NCI-H1092 treated with DMSO at 0.1 percent for 48 hours (cell line): ENCODE measurements at places on chromosomes 5 and 9.

DNA sequence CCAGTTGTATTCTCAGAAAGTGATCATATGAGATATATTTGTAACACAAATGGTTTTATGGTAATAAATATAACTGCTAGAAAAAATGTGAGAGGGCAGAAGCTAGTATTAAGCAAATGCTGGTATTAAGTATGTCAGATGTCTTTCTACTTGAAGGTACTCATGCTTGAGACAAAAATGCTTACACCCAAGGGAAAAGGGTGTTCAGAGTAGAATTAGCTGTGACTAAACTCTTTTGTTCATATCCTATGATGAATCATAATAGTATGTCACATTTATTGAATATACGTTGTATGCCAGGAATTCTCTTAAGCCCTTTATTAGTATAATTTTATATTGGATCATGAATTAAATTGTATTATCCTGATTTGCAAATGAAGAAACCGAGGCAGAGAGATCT lies 2.2 kb downstream of the ADGRV1 start:
- DNase-seq, result no peak

DNA sequence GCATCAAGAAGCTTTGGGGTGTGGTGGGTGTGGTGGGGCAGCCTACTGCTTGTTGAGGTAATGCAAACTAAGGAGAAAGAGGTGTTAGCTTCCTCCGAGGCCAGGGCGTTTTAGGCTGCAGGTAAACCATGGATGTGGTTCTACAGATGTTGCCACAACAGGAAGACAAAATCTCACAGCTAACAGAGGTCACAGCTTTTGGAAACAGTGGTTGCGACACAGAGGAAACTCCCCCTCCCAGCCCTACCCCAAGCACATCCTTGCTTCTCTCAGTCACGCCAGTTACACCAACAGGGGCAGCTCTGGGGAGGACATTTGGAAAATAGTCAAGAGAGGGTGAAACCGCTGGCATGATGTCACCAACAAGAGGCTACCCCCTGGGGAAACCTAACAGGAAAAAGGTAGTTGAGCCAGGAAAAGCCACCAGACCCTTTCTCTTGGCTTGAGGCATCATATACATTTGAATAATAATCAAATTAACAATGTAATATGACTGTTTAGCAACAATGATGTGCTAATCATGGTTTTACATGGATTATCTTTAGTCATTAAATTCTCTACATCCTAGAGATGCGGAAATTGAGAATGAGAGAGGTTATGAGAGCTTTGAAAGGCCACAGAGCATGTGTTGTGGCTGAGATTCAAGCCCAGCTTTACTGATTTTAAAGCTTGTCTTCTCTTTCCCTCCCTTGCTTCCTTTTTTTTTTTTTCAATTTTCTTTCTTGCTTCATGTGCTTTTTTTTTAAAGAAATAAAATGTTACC lies 82.2 kb upstream of the IL12B start:
- DNase-seq, result no peak

DNA sequence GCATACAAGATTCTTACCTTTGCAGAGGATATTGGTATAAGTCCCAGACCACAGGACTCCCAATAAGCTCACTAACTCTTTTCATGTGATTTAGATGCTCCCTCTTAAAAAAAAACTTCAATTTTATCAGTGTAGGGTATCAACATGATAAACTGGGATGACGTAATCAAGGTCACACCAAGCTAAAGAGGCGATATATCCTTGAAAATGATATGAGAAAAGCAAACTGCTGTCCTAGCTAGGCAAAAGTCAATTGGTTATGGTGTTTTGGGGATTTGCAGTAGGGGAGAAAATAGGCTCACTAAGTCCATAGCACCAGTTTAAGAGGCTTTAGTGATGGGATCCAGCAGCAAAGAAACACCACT lies 354.4 kb downstream of the DIRAS2 start:
- no peak for DNase-seq

- no peak for DNase-seq
Observed at GRCh38 chr5:57332361-57332760, 150.2 kb downstream of the ACTBL2 start.

- DNase-seq, result no peak
Observed at GRCh38 chr9:87642330-87643106, 83.4 kb upstream of the CTSL start.

DNA sequence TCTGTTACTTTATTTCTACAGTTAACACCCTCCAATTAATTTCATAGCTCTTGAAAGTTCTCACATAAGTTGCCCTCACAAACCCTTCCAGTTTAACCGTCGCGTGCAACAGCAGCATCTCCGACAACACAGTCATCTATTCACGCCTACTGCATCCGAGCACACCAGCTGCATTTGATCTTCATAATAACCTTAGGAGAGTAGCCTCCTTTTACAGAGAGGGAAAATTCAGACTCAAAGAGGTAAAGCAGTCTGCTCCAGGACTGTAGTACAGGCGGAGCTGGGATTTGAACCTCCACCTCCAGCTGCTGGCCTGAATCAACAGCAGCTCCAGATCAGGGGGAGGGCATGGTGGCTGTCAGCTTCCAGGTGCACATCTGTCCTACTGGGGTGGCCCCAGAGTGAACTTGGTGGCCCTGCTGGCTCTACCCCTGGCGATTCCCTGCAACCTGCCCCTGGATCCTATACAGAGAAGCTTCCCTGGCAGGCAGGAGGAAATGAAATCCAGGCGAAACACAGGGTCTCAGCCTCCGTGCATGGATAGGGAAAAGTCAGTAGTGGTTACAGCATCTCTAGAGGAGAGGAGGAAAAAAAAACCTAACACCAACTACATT lies 71.6 kb upstream of the UNC5A start:
- no peak for DNase-seq

- no peak for DNase-seq
Observed at GRCh38 chr5:82255844-82256243, 22.3 kb downstream of the RPS23 start.

DNA sequence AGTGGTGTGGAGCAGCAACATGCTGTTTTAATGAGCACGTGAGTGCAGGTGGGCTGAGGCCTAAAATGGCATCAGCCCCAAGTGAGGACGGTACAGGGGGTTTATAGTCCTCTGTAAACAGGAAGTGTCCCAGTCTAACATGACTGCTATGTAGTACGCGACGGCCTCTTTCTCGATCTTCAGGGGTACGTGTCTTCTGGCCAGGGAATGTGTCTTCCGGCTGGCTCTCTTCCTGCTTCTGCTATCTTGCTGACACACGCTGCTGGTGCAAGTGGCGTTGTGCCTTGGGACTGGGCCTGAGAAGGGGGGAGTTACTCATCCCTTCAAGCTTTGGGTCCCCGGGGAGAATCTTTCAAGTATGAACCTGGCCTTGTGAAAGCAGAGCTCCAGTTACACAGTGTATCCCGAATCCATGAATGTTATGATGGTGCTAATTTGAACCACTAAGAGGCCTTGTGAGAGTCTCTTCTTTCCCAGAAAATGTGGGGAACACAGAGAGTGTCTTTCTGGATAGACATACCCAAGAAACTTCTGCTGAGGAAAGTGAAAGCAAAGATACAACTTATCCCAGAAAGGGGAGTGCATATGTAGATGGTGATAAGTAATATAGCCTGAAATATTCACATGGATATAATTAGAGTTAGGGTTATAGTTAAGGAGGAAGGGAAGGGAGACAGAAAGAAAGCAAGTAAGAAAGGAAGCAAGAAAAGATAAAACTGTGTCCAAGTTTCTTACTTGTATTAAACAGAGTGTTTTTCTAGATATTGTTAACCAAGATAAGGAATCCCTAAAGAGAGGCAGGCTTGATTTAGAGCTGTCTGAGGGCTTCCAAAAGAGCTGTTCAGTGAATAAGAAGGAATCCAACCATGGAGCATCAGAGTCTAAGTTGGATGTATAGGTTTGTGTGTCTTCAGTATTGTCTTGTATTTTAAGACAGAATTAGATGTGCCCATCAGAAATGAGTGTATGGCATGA lies 35.5 kb upstream of the ANXA2R start:
- DNase-seq, result no peak

GRCh38 chr9:33124751-33125381 lies 42.3 kb downstream of the B4GALT1 start:
- DNase-seq, result no peak

GRCh38 chr5:107779437-107779836 lies 108.7 kb upstream of the EFNA5 start:
- DNase-seq, result no peak

DNA sequence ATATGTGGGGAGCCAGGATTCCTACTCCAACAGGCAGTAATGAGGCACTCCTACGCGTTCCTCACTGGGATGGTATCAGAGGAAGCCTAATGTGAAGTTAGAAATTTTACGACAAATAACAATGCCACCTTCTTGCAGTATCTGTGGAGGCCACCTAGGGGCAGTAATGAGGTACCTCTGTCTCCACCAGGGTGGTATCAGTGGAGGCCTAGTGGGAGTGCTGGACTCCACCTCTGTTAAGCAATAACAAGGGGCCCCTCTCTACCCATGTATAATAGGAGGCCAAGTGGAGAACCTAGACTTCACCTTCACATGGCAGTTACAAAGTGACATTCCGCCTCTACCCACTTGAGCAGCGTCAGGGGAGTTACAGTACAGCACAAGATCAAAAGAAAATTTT lies 147.9 kb downstream of the PLPPR1 start:
- no peak for DNase-seq

- no peak for DNase-seq
Observed at GRCh38 chr5:28975508-28975907, 1937.1 kb upstream of the CDH9 start.

- peak; percentile 22 for DNase-seq
Observed at GRCh38 chr9:126915281-126915816, 767 bp downstream of the RALGPS1 start.

DNA sequence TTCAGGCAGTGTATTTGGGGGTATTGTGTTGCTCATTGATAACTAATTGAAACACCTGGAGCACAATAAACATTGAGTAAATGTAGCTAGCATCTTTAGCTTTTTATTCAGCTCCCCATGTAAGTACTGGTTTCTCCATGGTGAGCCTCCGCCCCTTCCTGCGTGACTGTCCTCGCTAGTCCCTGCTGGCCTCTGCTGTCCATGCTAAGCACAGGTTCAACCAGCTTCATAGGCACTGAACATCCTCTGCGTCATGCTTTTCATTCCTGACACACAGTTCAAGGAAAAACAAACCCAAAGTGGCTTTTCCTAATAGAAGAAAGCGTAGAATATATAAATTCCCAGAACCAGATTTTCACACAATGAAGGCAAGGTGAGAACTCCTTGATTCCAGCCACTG lies 27.3 kb upstream of the DAP start:
- DNase-seq, result no peak

GRCh38 chr5:142977363-142978051 lies 207.3 kb downstream of the ARHGAP26 start:
- DNase-seq, result no peak

- DNase-seq, result no peak
Observed at GRCh38 chr5:65623482-65623881, 651 bp downstream of the TRIM23 start.

DNA sequence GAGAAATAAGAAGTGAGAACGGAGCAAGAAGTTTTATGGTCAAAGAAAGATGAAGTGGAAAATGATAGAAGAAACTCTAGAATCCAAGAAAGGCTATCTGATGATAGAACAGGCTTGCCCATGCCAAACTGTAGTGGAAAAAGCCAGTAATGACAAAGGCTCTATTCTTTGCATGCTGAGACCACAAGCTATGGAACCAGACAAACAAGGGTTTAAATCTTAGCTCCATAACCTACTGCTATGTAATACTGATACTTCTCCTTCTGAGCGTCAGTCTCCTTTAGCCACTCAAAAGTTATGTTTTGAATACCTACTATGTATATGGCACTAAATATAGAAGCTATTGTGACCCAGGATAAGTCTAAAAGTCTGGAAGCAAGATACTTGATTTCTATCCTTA lies 51.2 kb upstream of the TRIM32 start:
- no peak for DNase-seq

DNA sequence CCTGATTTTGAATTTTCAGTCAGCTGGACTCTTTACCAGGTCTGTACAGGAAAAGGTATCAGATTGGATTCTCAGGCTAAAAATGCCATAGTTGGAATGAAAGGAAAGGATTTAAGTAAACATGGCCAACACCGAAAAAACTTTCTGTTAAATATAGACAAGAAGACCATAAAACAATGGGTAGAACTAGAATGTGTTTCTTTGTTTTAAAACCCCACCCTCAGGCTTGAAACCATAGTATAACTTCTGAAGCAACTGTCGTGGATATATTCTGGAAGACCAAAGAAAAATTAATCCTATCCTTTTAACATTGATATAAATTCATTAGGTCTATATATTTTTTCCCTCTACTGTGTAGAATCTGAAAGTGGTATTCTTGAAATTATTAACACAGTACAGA lies 118.6 kb upstream of the HAPLN1 start:
- DNase-seq, result no peak

GRCh38 chr9:129346046-129346445 lies 168.0 kb upstream of the IER5L start:
- no peak for DNase-seq

DNA sequence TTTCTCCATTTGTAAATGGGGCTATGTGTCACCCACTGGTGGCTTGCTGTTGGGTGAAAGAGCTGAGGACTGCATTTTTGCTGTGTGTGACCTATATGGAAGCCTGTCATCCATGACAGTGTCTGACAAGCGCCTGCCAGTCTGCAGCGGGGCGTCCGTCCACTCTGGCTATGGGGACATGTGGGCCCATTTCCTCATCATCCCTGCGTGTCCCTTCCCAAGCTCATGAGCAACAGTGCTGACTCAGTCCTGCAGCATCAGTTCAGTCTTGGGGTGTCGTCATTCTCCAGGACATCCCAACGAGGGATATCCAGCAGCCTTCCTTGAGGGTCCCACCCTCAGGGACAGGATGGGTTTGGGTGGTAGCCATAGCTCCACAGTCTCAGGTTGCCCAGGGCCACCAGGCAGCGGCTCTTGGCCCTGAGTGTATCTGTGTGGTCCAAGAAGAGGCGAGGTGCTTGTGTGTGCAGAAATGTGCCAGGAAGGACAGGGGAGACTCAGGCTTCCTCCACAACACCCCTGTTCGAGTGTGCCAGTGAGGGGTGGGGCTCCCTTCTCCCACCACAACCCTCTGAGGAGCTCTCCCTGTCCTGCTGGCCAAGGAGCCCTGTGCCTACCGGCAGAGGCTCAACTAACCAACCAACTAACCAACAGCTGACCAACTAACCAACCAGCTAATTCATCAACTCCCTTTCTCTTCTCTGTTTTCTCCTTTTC lies 2.1 kb downstream of the FGD3 start:
- no peak for DNase-seq

DNA sequence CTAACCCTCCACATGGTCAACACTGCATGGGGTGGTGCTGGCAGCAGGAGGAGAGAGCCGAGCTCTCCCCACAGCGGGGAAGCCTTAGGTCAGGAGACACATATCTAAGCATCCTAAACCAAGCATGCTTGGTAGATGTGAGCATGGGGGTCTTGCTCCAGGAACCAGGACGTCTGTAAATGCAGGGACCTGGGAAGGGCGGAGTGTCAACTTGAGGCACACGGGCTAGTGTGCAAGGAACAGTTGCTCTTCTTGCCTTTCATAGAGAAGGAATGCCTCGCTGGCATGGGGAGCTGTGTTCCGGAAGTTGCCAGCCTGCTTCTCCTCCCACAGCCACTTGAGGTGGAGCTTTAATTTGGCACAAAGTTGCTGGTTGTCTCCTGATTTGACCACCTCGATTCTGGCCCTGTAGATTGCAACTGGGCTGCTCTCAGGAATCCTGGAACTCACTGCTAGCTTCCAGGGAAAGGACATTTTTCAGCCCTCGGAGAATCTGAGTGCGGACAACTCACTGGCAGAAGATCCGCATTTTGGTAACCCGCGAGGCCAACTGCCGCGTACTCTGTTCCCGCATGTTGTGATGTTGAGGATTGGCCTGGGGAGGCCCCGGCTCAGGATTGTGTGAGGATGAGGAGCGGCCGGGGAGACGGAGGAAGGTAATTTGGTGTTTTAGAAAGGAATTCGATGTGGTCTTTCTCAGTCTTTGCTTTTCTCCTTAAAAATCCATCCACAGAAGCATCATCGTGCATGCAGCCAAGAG lies 370.3 kb upstream of the IRX1 start:
- no peak for DNase-seq
